ENCODE measurements at places on chromosomes 2 and 18.

GRCh38 chr2:85605406-85606115, 3.1 kb upstream of the TMEM150A start:
- peak; percentile 22 for DNase-seq

DNA sequence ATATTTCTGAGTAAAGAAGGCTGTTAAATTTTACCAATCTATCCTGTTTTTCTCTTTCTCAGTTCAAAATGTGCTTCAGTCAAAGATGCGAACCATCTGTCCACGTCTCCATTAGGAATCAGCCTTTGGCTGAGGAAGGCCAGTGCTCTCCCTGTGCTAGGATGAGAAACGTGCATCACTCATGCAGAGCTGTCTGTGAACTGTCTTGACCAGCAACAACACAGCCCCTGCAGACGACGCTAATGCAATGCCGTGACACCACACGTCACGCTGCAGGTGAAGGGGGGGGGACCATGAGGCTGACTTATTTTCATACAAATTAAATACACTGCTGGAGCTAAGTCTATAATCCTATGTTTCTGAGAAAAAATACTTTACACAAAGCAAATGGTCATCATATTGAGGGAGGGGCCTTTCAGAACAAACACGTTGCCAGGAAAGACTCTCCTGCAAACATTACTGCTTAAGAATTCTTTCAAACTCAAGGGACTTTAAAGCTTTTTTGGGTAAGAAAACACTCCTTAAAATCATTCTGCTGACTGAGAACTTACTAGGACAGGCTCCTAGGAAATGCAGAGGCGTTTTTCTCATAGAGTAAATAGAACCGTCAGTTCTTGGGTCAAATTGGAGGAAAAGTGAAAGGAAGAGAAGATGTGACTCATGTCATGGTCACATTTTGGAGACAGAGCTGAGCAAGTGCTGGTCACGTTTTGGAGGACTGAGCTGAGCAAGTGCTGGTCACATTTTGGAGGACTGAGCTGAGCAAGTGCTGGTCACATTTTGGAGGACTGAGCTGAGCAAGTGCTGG, 97.0 kb downstream of the MBP start:
- DNase-seq, result peak; percentile 32

DNA sequence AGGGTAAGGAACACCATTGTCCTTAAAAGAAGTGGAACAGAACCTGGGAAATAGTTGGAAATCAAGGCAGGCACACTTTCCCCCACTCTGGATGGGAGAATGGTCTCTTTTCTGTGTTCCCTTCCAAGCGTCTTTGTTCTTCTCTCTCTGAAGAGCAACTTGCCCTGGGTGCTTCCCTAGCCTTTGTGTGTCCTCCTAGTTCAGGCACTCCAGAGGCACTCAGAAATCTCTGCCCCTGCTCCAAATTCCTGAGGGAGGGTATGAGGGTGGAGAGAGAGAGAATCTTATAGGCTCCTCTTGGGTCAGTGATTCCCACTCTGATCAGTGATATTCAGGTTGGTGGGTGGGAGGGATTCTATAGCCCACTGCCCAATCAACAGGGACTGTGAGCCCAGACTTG, 8.8 kb upstream of the SIX2 start:
- DNase-seq, result no peak

- no peak for DNase-seq
Measured at GRCh38 chr2:74025971-74026612, 41.4 kb downstream of the TET3 start.

- no peak for DNase-seq
Measured at GRCh38 chr18:42969366-42969765, 146.1 kb downstream of the RIT2 start.

GRCh38 chr2:27627963-27628766, 647 bp downstream of the CCDC121 start:
- DNase-seq, result peak; percentile 72
